ENCODE measurements at places on chromosomes 4 and X.

GRCh38 chrX:64427281-64427680 is 32.0 kb upstream of the MTMR8 start:
- no peak for DNase-seq

- DNase-seq: no peak
These were observed 179.4 kb upstream of the CASK start for GRCh38 chrX:42102586-42103282.

DNA sequence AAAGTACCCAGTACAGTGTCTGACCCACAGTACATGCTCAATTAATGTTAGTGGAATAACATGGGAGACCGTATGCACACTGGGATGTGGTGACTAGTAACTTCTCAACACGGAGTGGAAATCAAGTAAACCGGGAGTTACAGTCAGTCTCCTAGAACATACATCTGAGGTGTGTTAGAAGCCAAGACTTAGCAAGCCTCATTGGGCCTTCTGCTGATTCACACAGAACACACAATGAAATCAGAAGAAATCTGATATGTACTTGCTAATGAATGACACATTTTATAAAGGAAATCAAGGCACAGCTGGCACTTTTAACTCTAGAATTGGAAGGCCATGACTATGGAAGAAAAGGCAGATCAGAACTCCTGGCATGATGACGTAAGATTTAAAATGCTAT is 13.0 kb downstream of the TRAPPC2 start:
- DNase-seq: no peak

DNA sequence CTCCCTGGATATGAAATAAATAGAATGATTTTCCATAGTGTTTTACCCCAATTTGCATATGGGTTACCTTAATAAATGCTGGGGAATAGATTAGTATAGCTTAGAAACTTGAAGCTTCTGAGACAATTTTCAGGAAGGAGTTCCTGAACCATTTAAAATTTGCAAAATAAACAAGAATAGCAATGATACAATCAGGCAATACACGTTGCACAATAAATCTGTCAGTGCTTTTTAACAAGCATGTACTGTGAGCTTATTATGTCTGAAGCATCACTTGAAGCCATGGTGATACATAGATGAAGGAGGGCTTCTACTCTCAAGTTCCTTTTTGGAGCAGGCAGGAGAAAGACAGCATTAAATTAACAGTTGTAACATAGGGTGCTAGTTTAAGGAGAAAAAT is 84.2 kb upstream of the WDFY3 start:
- DNase-seq: no peak

- no peak for DNase-seq
These were observed 54.1 kb upstream of the PRPS1 start for GRCh38 chrX:107574054-107574683.

- DNase-seq: no peak
These were observed 87.1 kb downstream of the HDX start for GRCh38 chrX:84415140-84415539.

DNA sequence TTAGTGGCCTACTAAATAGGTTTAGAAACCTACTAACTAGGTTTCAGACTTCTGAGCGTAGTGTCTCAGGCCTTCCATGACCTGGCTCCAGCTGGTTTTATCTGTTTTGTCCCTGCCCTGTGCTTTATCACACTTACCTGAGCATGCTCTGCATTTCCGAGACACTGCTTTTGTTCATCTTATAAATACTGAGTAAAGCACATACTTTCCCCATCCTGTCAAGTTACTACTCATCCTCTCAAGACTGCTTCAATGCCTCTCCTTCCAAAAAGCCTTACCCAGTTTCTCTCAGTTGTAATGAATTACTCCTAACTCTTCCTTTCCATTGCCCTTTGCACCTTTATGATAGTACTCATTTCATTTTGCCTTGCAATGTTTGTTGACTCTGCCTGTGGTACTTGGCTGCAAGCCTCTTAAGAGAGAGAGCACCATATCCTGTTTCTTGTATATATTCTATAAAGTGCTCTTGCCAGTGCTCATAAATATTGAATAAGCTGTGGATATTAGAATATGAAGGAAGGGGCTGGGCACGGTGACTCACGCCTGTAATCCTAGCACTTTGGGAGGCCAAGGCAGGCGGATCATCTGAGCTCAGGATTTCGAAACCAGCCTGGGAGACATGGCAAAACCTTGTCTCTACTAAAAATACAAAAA is 34.4 kb downstream of the SLAIN2 start:
- no peak for DNase-seq

DNA sequence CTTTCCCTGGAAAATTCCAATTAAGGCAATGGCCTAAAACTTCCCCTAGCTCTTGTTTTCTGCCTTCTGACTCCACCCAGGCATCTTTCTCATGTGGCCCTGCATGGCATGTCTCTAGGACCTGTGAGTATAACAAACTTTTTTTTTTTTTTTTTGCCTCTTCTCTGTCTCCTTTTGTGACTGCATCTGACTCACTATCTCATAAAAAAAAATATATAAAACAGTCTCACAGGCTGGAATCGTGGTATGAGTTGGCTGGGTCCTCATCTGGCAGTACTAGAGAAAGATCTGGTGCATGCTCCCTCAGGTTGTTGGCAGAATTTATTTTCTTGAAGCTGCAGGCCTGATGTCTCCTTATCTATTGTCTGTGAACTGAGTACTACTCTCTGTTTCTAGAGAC is 313.9 kb downstream of the TECRL start:
- DNase-seq: no peak

- no peak for DNase-seq
These were observed 50.2 kb downstream of the RPGR start for GRCh38 chrX:38277136-38277535.

GRCh38 chr4:31803526-31804195 is 1083.5 kb downstream of the PCDH7 start:
- no peak for DNase-seq

DNA sequence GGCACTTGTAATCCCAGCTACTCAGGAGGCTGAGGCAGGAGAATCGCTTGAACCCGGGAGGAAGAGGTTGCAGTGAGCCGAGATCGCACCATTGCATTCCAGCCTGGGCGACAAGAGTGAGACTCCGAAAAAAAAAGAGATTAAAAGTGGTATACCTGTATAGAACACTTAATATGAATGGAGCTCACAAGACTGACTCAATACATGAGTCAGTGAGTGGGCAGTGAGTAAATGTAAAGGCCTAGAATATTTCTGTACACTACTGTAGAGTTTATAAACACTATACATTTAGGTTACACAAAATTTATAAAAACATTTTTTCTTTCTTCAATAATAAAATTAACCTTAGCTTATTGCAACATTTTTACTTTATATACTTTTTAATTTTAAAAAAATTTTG is 93.8 kb downstream of the CENPC start:
- no peak for DNase-seq

GRCh38 chr4:184148738-184149637 is 68.7 kb downstream of the ENPP6 start:
- DNase-seq: no peak

DNA sequence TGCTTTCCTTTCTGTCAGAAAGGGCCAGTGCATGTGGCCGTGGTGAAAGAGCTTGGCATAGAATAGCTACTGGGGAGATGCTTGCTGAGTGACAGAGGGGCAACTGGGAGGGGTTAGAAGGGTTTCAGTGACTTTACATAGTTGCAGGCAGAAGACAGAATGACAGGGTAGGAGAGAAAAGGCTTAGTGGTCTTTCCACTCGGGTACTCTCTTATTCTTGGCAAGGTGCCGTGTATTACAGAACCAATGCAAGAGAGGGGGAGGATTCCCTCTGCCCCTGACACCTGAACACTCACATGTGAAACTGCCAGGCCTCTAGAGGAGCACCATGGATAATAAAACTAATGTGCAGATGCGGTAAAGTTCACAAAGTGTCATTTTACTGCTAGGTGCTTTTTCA is 228.2 kb downstream of the MGST2 start:
- DNase-seq: no peak

DNA sequence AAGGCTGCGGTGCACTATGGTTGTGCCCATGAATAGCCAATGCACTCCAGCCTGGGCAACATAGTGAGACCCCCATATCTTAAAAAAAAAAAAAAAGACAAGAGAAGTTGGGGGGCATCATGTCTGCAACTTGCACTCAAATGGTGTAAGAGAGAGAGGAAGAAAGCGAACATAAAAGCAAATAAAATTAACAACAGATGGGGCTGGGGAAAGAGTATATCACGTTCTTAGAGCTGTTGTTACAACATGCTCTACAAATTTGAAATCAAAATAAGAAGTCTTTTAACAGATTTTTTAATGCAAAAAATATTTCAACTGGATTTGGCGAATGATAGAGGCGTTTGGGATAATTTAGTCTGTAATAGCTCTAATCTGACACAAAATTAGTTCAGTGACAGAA is 144.9 kb downstream of the FNIP2 start:
- DNase-seq: no peak

GRCh38 chrX:112799425-112799824 is 41.2 kb downstream of the AMOT start:
- DNase-seq: no peak

GRCh38 chr4:7780751-7781348 is 158.8 kb downstream of the AFAP1 start:
- DNase-seq: no peak

DNA sequence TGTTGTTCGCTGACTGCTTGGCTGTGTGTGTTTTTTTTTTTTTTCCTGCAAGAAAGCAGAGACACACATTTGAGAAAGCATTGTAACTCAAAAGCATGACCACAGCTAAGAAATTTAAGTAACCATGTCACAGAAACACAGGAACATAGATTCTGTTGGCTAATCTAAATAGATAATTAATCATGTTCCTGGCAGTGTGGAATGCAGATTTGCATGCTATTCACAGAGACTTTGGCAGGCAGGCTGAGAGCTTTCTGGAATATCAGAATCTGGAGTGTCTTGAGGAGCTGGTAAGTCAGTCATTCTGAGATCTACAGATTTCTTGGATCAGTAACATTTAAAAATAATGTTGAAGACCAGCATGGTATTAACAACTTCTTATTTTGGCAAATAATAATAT is 33.2 kb upstream of the SMS start:
- DNase-seq: no peak

DNA sequence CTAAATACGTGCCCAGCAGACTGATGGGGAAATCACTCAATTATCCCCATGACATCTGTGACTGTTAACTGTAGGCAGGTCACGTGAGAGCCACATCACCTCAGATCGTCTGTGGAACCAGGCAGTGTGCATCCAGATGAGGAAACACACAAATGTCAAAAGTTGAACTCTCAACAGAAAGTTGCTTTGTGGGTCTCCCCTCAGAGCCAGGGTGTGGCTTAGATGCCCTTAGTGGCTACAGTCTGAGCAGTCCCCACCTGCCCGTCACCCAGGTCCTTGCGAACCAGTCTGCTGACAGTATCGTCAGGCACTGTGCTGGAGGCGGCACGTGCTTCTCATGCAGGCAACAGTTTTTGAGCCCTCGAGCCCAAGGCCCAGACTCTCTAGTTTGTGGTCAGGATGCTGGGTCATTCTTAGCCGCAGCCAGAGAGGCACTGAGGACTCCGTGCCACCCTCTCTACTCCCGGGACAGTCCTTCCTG is 10.8 kb downstream of the TMEM187 start:
- no peak for DNase-seq

Data from retina (tissue), 1 donor.